ENCODE measurements at places on chromosomes 2 and 18.
A peak's percentile ranks its signal among the peaks of the same experiment; 100 is the strongest.

DNA sequence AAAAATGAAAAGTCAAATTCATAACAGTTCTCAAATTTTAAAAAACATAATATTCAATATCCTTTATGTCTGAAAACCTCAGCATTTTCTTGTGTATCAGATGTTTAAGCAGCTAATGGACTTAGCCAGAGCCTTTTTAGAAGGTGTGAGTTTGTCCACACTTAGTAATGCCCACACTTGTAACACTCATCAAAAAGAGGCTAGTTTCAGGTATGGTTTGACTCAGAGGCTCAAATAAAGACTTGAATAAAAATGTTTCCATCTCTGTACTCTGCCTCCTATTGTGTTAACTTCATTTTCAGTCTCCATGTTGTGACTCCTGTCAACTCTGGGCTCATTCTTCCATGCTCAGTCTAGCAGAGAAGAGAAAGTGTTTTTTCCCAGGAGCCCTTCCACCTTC is 311.6 kb downstream of the IRS1 start:
- DNase-seq: no peak

- no peak for DNase-seq
Measured at GRCh38 chr18:35770376-35771014, 189.0 kb downstream of the GALNT1 start.

- peak; percentile 88 for DNase-seq
Measured at GRCh38 chr2:179454443-179455171, 190.0 kb upstream of the SESTD1 start.

DNA sequence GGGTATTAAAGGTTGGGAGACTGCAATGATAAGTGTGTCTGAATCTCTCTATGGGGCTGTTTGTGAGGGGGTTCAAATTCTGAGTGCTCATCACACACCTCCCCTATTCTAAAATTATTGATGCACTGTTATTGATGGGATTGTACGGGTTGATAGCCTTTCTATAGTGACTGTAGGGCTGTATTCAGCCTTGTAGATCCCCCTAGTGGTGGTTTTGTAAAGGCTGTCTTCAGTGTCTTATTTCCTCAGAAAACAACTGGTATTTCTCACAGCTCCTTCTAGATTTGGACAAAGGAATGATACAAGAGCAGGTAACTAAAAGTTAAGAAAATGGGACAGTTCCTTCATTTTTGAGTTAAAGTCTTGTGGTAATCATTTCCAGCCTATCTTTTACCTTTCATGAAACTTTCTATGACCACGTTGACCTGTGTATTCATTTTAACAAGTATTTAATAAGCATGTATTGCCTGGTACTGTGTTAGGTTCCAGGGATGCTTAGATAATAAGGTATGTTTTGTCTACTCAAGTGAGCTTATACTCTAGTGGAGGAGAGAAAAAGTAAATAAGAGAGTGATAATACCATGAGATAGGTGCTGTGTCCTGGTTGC is 21.2 kb downstream of the SMAD4 start:
- no peak for DNase-seq

DNA sequence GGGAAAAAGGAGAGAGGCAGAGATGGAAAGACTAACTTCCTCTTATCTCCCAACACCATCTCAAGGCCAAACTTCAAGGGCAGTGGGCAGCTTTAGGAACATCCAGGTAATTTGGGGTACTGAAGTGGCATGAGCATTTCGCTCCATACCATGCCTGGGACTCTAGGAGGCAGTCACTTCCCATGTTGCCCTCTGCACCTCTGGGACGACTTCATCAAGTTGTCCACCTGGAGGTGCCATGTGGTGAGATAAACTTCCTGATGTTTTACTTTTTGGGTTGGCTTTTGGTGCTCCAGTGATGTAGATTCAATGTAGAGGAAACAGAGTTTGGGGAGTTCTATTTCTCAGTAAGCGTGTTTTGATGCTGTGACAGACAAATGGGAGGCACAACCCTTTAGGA is 56.3 kb upstream of the UPP2 start:
- no peak for DNase-seq

DNA sequence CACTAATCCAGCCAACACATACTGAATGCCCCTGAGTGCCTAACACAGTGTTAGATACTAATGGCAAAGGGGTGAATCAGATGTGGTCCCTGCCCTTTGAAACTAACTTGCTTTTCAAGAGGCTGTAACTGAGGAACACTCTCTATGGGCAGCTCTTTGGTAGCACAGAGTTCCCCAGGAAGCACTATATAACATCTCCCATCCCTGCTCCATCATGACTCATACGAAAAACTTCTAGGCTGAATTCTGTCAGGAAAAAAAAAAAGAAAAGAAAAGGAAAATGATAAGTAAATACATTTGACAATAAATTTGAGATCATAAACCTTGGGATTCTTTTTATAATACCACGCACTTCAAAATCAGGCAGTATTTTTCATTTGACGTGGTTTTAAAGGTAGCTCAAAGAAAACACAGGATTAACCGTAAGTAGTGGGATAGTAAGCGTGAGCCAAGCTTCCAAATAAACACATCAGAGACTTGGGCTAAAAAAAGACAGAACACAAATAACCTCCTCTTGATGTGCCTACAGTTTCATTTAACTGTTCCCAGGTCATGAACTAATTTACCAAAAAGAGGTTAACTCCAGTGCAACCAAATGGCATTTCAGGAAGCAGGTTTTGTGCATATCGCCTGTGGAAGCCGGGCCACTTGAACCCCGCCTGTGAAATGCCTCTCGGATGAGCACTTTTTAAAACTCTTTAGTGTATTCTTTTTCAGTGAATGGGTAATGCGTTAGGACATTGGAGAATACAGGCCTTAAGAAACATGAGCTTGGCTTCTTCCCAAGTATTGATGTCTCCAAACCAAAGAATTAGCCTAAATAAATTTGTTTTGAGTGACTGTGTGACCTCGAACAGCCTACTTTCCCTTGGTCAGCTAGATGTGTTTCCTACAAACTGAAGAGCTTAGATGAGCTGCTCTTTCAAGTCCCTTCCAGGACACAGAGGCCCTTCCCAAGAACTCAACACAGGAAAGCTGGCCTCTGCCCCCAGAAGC is 42.0 kb downstream of the RDH14 start:
- peak; percentile 39 for DNase-seq

DNA sequence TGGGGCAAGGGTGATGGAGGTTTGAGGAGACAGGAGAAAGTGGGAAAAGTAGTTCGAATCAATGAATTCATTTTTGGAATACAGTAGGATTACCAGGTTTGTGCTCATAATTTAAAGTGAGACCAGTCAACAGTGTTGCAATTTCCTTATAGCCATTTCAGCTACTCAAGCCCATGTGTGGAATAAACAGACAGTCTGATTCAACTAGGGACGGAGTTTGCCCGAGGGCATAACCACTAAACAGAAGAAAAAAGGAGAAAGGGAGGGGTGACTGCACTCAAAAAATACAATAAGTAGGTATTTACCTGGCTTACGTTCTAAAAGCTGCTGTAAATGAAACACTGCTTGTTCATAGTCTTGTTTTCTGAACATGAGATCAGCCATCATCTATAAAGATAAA is 55.2 kb downstream of the TTC21B start:
- no peak for DNase-seq

- DNase-seq: peak; percentile 11
Measured at GRCh38 chr18:64203295-64203694, 54.4 kb upstream of the LINC00305 start.

DNA sequence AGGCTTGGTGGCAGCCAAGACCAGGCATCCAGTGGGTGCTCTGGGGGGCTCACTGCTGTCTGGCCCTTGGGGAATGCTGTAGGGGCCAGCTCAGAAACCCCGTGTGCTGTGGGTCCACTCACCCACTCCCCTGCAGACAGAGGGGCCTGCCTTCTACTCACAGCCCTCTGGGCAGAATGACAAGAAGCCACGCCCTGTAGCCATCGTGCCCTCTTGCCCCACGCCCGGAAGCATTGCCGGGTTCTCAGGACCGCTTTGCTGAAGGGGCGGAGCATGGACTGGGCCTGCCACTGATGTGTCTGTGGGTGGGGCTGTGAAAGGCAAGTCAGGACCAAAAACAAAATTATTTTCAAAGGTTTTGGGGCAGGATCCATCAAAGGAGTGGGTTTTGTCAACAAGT is 27.8 kb downstream of the GLI2 start:
- no peak for DNase-seq

- DNase-seq: no peak
Measured at GRCh38 chr2:142876423-142876822, 1.0 kb upstream of the KYNU start.

All from fibroblast of skin of left quadriceps (primary cell).